ENCODE measurements at places on chromosomes 7 and 10.

DNA sequence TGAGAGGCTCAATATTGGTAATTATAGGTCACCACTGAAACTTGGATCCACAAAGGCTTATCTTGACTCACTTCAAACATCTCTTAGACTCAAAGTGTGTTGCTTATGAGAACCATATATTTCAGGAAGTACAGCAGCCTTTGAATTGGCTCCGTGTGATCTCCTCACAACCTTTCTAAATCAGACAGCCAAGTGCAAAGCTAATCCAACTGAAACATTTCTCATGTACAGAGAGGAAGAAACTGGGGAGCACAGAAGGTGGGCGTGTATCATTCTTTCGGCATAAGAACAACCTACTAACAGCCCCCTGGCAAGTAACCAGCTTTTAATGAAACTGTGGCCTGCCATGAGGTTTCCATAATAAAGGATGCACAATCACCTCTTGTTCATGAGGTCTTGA, 109.4 kb downstream of the MBL2 start:
- DNase-seq, result no peak

- no peak for DNase-seq
Observed at GRCh38 chr10:24415455-24416125, 206.7 kb downstream of the KIAA1217 start.

DNA sequence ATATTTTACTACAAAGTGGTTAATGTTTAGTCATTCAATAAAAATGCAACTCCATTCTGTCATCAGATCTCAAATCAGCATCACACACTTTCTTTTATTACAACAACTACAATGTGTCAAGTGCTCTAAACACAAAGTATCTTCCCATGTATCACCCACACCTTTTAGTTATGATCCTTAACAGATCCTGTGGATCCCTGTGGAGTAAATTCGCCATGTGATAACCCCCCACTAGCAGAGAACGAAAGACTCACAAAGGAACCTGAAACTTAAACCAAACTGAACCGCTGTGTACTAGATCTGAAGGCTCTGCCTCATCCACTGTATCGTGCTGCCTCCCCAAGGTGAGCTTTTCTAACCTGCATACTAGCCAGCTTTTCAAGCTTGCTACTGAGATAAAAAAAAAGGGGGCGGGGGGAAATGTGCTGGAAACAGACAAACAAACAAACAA, 1.7 kb downstream of the DPY19L1 start:
- DNase-seq, result peak; percentile 13

DNA sequence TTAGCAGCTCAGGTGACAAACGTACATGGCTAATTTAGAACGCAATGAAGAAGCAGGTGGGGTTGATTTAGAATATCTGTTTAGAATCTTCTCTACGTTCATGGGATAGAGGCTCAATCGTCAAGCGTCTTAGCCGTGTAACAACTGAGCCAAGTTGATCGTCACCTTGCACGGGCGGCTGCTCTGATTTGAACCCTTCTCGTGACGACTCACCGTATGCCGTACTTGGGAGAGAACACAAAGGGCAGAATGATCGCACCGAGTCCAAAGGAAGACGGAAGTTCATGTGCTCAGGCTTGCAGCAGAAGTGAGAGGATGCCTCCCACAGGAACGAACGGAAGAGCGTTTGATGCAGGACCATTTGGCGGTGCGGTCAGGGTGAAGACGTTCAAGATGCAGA, 108.3 kb upstream of the TCERG1L start:
- no peak for DNase-seq

DNA sequence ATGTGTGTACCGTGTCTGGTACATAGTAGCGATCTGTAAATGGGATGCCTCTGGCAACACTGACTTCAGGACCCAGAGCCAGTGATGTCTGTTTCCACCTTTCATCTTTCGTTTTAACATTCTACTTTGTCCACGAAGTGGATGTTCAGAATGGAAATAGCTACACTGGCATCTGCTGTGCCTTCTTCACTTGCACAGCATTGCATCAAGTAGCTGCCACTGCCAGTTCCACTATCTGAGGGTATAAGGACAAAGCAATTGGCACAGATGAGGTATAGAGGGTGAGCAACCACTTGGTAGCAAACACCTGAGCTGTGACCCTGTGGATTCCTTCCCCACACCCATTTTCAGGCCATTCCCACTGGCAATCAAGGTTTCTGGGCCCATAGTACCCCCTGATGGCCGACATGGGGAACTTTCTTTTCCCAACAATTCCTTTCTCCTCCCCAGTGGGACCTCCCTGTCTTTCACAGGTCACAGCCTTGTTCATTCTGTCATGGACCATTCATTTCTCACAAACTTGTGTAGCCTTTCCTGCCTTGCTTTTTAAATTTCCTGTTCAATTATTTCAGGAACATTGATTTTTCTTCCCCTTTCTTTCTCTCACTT, 4.0 kb downstream of the ITGA8 start:
- DNase-seq, result no peak

DNA sequence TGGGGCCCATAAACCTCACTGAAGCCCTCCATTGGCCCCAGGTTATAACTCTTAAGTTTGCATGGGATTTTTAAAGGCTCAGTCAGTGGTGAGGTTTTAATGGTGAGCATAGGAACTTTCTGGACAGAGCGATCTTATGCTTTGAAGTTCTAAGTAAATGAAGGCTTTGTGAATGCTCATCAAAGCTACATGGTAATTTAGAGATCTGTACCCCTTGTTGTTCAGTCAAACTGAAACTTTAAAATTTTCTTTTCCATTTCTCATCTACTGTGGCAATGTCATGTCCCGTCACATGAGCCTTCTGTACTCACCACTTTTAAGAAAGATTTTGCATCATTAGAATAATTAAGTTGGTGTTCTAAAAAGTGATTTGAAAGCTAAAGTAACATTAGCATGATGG, 39.9 kb downstream of the CHN2 start:
- no peak for DNase-seq

DNA sequence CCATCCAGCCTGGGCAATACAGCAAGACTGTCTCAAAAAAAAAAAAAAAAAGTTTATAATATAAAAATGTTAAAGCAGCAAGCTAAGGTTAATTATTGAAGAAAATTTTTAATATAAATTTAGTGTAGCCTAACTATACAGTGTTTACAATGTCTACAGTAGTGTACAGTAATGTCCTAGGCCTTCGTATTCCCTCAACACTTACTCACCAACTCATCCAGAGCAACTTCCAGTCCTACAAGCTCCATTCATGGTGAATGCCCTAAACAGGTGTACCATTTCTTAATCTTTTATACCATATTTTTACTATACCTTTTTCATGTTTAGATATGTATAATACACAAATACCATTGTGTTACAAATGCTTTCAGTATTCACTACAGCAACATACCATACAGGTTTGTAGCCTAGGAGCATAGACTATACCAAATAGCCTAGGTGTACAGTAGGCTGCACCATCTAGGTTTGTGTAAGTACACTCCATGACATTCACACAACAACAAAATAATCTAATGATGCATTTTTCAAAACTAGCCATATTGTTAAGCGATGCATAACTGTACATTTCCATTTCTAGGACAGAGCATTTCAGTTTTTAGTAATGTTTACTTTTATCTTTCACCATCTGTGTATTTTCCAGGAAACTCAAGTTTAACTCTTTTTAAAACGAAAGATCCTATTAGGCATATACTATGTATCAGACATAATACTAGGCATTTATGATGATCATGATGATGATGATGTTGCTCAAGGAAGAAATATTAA, 43.3 kb downstream of the CNOT4 start:
- no peak for DNase-seq
